ENCODE measurements at places on chromosomes 16 and 17.

- ATAC-seq, result no peak
Measured at GRCh38 chr16:50259334-50260205, 6.8 kb upstream of the ADCY7 start.

DNA sequence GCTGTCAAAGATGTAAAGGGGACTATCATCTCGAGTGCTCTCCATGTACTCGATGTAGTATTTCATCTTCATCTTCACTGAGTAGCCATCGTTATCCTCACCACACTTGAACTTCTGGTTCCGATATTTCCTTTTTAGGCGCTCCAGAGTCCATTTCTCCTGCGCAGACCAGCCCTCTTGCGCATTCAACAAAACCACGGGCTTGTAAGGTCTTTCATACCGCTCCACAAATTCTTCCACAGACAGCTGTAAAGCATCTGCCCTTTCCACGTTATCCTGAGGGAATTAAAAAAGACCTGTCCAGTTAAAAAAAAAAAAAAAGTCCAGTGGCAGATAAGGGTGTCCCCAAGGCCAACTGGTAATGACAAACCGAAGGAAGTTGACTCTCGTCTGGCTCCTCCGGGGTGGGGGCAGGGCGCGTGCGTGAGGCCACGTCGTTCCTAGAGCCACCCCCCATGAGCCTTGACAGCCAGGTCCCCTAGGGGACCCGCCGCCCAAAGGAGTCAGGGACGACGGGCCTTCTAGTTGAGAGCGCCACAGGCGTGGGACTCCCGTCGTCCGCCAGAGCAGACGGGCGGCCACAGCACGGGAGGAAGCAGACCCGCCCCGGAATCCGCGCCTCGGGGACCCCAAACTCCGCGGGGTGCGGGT, 701 bp downstream of the JMJD6 start:
- ATAC-seq, result peak; percentile 34

- no peak for ATAC-seq
Measured at GRCh38 chr16:75197522-75198134, 9.3 kb downstream of the CTRB2 start.

- ATAC-seq, result peak; percentile 98
Measured at GRCh38 chr16:391885-392335, 5.1 kb upstream of the NME4 start.

DNA sequence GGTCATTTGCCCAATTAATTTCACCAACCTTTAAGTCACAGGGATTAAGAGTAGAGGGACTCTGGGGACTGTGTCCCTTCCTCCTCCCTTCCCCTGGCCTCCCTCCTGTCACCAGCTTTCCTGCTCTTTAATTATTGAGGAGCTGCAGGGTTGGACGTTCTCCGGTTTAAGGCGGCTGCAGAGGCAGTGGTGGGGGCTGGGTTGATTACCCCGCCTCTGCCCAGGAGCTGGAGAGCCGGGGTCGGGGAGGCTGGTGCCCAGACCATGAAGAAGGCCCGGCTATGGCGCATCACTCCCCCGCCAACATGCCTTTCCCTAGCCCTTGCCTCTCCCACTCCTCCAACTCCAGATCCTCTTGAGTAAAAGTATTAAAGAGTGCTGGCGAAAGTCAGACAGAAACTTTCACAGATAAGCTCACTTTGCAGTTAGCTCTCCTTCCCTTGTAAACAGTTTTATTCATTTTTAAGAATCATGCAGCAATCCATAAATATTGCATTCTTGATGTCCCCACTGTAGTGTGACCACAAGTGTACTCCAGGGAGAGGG, 1.1 kb upstream of the FOXJ1 start:
- ATAC-seq, result no peak

DNA sequence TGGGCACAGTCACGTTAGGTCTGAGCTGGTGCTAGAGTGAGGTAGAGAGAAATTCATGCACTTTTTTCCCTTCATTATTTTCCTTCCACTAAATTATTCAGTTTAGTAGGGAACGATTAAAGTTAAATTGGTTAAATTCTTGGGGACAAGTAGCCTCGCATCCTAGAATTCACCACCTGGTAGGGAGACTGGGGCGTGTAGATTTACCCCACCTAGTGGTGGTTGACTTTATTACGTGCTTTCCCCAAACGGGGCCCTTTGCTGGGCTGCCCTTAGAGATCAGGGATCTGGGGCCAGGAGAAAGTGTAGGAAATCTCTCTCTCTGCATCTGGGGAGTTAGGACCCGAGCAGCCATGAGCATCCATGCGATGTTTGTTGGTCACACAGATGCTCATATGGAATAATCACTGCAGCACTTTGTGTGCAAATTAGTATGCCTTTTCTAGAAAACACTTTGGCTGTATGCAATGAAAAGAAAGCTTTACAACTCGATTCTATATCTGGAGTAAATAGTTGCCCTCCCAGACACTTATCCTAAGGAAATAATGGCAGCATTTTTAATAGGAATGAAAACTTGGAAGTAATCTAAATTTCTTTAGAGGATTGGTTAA, 107.0 kb downstream of the PLCG2 start:
- ATAC-seq, result peak; percentile 39

Data from activated CD4-positive, CD25-positive, alpha-beta regulatory T cell treated with anti-CD3 and anti-CD28 coated beads, Interleukin-2, amount 50 U/mL, for 24 hours (primary cell).